Activated CD8-positive, alpha-beta T cell treated with anti-CD3 and anti-CD28 coated beads, Interleukin-2, amount 10 ng/mL, durations not matched to agents 7 days and 5 days (primary cell): ENCODE measurements at places on chromosomes 16 and 17. TPM values are rescaled to one million over a fixed set of nuclear protein-coding genes. Genes with fewer than 3 reads are reported as not detected.

Gene KRT33A
- total RNA-seq = not detected

Gene PPM1E
- not detected for total RNA-seq

Gene TAT
- total RNA-seq = not detected

Gene ZFP1
- total RNA-seq = 19.5 TPM

DNA sequence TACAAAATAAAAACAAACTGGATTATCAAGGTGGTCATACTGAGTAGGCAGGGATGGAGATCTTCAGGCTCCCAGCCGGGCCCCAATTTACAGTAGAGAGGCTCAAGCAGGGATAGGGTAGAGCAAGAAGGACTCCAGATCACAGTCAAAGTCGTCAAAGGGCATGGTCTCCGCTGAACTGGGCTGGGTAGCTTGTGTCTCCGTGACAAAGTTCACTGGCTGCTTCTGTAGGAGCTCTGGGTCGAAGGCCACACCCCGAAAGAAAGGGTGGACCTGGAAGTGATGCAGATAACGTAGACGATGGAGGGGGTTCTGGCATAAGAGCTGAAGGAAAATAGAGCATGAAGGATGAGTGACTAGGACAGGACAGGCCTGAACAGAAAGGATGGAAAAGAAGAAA is 3.6 kb downstream of the RSKR start:
- peaks cover 47% of the 10 kb centered on the region for H3K36me3 ChIP-seq
- no peak for DNase-seq
- H3K4me1 ChIP-seq = peaks cover 3% of the 10 kb centered on the region
- H3K4me3 ChIP-seq = no peak overlapping the region
- H3K27me3 ChIP-seq = no peaks in the 10 kb centered on the region

- H3K4me1 ChIP-seq = peaks cover 2% of the 10 kb centered on the region
- H3K36me3 ChIP-seq = peaks cover 8% of the 10 kb centered on the region
- H3K4me3 ChIP-seq = no peak overlapping the region
Measured at GRCh38 chr17:49379926-49380325, 17.9 kb upstream of the ZNF652 start.

DNA sequence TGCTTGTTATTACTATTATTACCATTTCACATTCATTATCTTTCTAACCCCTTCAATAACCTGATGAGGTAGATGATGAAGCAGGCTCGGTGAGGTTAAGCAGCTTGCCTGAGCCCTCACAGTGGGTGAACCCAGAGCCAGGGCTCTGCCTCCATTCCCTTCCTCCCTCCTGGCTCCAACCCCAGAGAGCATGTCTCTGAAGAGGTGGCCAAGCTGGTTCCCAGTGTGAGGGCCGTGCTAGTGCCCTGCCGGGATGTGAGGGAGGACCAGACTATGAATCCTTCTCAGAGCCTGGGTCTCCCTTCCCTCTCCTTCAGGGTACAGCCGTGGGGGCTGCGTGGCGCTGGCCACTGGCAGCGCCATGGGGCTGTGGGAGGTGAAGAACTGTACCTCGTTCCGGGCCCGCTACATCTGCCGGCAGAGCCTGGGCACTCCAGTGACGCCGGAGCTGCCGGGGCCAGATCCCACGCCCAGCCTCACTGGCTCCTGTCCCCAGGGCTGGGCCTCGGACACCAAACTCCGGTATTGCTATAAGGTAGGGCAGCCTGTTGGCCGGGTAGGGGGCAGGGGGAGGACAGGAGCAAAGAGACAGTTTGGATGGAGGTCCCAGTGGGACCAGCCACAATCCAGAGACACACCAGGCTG is 49.6 kb downstream of the MRC2 start:
- no peak for DNase-seq
- H3K27ac ChIP-seq = no peak overlapping the region
- H3K27me3 ChIP-seq = no peaks in the 10 kb centered on the region
- H3K36me3 ChIP-seq = no peaks in the 10 kb centered on the region
- H3K4me1 ChIP-seq = no peaks in the 10 kb centered on the region

DNA sequence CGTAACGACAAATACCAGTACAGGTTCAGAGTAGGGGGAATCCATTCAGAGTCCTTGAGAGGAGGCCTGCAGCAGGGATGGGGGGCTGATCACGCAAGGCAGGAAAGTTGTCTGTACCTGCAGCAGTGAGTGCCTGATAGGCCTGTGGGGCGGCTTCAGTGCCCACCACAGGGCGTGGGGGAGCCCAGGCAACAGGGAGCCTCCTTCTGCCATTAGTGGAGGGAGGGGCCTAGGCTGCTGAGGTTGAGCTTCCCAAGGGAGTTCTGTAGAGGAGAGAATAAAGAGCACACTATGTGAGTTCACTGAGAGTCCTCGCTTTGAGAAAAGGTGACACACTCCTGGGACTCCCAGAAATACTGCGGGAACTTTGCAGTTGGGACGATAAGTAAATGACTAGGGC is 134.6 kb downstream of the SPECC1 start:
- DNase-seq = no peak
- peaks cover 8% of the 10 kb centered on the region for H3K27me3 ChIP-seq
- no peaks in the 10 kb centered on the region for H3K36me3 ChIP-seq
- H3K27ac ChIP-seq = no peak overlapping the region
- H3K4me1 ChIP-seq = no peaks in the 10 kb centered on the region

DNA sequence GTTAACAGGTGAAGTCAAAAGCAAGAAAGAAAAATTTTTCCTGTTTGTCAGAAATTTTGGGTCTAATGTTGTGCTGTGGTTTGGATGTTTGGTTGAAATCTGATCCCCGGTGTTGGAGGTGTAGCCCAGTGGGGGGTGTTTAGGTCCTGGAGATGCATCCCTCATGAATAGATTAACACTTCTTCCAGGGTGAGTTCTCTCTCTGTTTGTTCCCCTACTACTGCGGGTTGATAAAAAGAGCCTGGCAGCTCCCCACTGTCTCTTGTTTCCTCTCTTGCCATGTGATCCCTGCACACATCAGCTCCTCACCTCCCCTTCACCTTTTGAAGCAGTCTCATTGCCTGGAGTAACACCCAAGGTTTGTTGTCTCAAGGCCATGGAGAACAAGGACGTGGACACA is 14.6 kb upstream of the CDH8 start:
- DNase-seq = no peak
- H3K4me3 ChIP-seq = no peak overlapping the region
- H3K4me1 ChIP-seq = no peaks in the 10 kb centered on the region
- no peaks in the 10 kb centered on the region for H3K36me3 ChIP-seq
